ENCODE measurements at places on chromosomes 11 and 22. TPM values are rescaled to one million over a fixed set of nuclear protein-coding genes. Genes with fewer than 3 reads are reported as not detected.

DNA sequence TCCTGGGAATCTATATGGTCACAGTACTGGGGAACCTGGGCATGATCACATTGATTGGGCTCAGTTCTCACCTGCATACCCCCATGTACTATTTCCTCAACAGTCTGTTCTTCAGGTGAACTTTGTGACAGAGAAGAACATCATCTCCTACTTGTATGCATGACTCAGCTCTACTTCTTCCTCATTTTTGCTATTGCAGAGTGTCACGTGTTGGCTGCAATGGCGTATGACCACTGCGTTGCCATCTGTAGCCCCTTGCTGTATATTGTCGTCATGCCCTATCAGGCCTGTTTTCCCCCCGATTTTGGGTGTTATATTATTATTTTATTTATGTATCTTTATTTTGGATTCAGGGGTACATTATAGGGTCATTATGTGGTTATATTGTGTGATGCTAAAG lies 2.4 kb upstream of the OR8G1 start:
- no peak for DNase-seq

The NAV2 gene
- total RNA-seq, result 41.1 TPM

- peak; percentile 11 for DNase-seq
Observed at GRCh38 chr22:50206599-50206998, 5.8 kb downstream of the SELENOO start.

DNA sequence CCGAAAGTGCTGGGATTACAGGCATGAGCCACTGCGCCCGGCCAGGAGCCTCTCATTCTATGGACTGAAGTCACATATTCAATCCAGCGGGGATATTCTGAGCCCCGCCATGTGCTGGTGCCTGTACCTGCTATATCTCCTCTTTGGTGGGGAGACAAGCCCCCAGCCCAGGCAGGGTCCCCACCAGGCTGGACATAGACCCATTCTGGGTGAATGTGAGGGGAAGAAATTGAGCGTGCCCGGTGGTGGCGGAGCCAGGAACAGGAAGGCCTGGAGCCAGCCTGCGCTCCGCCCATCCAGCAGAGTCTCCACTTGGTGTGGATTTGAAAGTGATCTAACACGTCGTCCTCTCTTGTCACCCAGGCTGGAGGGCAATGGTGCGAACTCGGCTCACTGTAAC lies 38.0 kb upstream of the CSNK1E start:
- no peak for DNase-seq

The NLRP14 gene
- total RNA-seq, result 0.10 TPM

- DNase-seq, result peak; percentile 69
Observed at GRCh38 chr11:70456921-70457532, 58.7 kb downstream of the CTTN start.

DNA sequence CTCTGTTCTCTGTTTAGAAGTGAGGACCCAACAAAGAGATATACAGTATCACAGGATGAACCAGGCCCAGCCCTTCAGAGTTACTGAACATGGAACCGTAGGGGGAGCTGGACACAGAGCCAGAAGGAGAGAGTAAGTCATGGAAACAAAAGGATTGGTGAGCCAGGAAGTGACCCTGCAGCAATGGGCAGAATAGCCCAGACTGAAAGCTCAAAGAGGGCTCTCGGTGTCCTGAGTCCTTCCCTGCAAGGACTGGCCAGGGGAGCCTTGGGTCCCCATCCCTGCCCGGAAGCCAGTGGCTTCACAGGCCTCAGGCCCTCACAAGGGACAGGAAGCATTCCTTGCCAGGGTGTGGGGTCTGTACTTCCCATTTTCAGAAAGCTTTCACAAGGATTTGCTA lies 150.6 kb downstream of the SPATA19 start:
- DNase-seq, result no peak

All from renal cortical epithelial cell (primary cell).